Activated CD8-positive, alpha-beta memory T cell treated with anti-CD3 and anti-CD28 coated beads for 48 hours (primary cell): ENCODE measurements at places on chromosomes 1 and 21.

GRCh38 chr1:194600716-194601115, 1414.3 kb upstream of the B3GALT2 start:
- DNase-seq, result no peak

GRCh38 chr1:227558732-227559262, 4.6 kb upstream of the ZNF678 start:
- DNase-seq, result no peak

DNA sequence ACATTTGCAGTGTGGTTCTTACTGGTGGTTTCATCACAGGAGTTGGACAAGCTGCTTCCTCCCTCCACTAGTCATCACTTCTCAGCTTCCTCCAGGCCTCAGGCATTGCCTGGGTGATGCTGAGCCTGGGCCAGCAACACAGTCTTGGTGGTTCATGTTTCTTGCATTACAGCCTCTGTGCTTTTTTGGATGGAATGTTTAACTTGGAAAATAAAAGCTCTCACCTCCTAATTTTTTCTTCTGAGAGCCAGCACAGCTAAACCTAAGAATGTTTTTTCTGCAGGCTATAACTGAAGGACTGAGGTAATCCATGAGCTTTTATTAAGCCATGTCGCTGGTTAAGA, 66.1 kb upstream of the RHOU start:
- no peak for DNase-seq

DNA sequence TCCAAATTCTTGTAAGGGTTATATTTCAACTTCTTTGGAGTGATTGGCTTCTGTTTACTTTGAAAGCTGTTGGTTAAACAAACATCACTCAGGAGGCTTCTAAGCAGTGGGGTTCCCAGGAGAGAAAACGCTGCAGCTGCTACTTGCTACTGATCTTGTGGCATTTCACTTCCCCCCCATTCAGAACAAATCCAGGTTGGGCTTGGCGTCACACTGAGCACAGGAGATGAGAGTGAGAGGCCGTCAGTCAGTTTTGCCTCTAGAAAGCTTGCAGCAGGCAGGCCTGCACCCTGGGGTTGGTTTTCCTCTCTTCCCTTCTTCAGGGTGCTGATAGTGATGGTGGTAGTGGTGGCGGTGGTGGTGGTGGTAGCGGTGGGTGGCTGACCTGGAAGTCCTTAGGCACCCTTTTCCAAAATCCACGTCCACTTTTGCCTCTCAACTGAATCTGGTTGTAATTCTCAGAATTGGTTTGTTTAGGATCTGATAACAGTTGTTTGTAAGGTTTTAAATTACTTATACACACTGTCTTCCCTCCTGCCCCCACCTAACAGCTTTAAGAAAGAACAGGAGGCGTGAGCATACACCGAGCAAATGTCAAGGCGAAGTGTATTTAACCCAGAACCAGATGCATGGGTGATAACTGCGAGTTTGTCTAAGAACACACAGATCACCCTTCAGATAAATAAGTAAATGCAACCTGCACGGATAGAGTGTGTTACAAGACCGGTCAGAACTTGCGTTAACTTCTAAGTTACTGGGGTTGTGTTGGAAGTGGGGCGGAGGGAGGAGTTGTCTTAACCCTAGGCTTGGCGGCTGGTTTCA, 3.2 kb upstream of the PROX1 start:
- no peak for DNase-seq

GRCh38 chr1:31848381-31848897, 32.6 kb upstream of the SPOCD1 start:
- DNase-seq, result no peak

GRCh38 chr21:34690041-34690792, 21.4 kb downstream of the CLIC6 start:
- DNase-seq, result no peak

DNA sequence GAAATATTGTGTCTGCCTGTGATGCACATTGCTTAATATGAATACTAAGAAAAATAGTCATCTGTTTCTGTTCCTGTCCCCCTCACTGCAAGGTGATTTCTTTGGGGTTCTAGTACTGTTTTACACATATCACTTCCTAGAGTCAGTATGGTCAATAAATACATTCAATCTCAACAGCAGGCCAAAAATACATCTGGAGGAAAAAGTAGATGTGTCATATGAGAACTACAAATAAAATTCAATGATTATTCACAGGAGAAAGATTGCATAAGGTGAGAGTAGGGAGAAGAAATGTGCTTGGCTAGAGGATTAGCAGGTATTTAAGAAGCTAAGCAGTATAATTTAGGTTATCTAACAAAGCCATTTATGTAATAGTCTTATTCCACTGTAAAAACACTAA, 45.3 kb upstream of the SAMSN1 start:
- DNase-seq, result no peak

- DNase-seq, result no peak
These were observed 25.3 kb upstream of the EFHD2 start for GRCh38 chr1:15384301-15384901.

GRCh38 chr1:162554258-162554657, 7.3 kb upstream of the UAP1 start:
- DNase-seq, result no peak

GRCh38 chr1:45945426-45945825, 142.0 kb downstream of the MAST2 start:
- no peak for DNase-seq

GRCh38 chr1:11067716-11068599, 8.1 kb upstream of the SRM start:
- no peak for DNase-seq
